ENCODE measurements at places on chromosomes 5 and 9. TPM values are rescaled to one million over a fixed set of nuclear protein-coding genes. Genes with fewer than 3 reads are reported as not detected.

Gene CMYA5
- 0.77 TPM for total RNA-seq

Gene QRFP
- total RNA-seq: not detected

Gene CSF2
- total RNA-seq: not detected

Gene TRAF1
- 6.5 TPM for total RNA-seq

Gene LCN12
- total RNA-seq: 1.2 TPM

DNA sequence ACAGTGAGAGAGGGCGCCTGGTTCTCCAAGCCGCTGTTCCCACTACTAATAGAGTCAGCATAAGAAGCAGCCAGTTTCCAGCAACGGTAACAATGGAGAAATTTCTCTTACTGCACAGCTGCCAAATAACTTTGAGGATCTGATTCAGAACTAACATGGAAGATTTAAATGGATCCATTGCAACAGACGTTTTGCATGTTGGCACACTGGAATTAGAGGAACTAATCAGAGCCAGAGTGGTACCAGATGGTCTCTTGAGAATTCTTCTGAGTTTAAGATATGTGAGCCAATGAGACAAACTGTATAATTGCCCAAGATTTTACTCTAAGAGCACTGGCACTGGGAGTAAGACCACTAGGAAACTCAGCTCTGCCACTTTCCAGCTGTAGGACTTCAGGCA, 186.5 kb downstream of the EFNA5 start:
- no peaks in the 10 kb centered on the region for H3K27me3 ChIP-seq
- no peak overlapping the region for H3K4me3 ChIP-seq
- H3K27ac ChIP-seq: no peak overlapping the region
- H3K4me1 ChIP-seq: no peaks in the 10 kb centered on the region
- no peak for DNase-seq

DNA sequence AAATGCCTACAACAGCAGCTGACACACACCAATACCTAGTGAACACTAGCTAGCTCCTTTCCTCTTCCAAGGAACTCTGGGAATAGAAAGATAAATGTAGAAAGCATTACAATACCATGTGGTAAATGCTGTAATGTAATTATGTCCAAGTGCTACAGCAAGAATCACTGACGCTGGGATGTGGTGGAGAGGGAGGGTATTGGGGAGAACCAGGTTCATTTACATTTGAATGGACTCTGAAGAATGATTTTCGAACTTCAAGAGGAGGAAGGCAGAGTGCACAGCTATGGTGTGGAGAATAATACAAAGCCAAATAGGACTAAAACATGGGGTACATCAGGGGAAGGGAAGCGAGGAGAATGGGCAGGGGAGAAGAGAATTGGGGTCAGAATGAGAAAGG, 158.0 kb downstream of the CDK5RAP2 start:
- no peaks in the 10 kb centered on the region for H3K4me1 ChIP-seq
- H3K27ac ChIP-seq: no peak overlapping the region
- peaks cover 11% of the 10 kb centered on the region for H3K36me3 ChIP-seq
- DNase-seq: no peak

- peaks cover 71% of the 10 kb centered on the region for H3K36me3 ChIP-seq
- no peaks in the 10 kb centered on the region for H3K27me3 ChIP-seq
- H3K27ac ChIP-seq: no peak overlapping the region
- no peak for DNase-seq
- peaks cover 13% of the 10 kb centered on the region for H3K4me1 ChIP-seq
- H3K4me3 ChIP-seq: no peak overlapping the region
These were observed 16.9 kb downstream of the HMGXB3 start for GRCh38 chr5:150017226-150018005.

DNA sequence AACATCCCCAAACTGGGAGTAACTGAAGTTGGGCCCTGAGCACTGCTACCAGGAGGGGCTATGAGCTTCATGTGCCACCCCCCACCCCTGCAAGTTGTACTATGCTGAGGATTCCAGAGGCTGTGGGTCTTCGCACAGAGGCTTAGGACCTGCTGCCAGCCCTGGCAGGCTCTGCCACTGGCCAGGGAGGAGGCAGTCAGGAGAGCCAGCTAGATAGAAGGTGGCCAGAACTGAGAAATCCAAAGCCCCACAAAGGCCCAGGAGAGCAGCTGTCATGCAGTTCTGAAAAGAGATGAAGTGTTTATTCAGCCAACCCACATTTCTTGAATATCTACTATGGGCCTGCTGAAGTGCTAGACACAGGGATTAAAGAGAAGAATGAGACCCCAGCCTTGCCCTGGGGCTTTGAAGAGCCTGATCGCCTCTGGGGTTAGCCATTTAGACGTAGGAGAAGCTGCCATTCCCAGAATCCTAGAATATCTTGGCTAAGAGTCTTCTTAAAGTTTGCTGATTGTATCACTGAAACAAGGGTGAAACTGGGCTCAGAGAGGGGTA, 1.4 kb downstream of the ALAD start:
- peak overlapping the region; percentile 8 for H3K27ac ChIP-seq
- H3K27me3 ChIP-seq: no peaks in the 10 kb centered on the region
- no peak for DNase-seq
- no peak overlapping the region for H3K4me3 ChIP-seq
- no peaks in the 10 kb centered on the region for H3K36me3 ChIP-seq
- H3K4me1 ChIP-seq: peaks cover 20% of the 10 kb centered on the region

GRCh38 chr5:178155065-178155464, 1.4 kb upstream of the NHP2 start:
- H3K4me3 ChIP-seq: no peak overlapping the region
- no peak overlapping the region for H3K27ac ChIP-seq
- no peaks in the 10 kb centered on the region for H3K27me3 ChIP-seq
- peaks cover 10% of the 10 kb centered on the region for H3K36me3 ChIP-seq

- H3K27ac ChIP-seq: no peak overlapping the region
- H3K27me3 ChIP-seq: no peaks in the 10 kb centered on the region
- no peaks in the 10 kb centered on the region for H3K36me3 ChIP-seq
- no peak overlapping the region for H3K4me3 ChIP-seq
These were observed 65.3 kb downstream of the MARCHF3 start for GRCh38 chr5:126965061-126965475.

DNA sequence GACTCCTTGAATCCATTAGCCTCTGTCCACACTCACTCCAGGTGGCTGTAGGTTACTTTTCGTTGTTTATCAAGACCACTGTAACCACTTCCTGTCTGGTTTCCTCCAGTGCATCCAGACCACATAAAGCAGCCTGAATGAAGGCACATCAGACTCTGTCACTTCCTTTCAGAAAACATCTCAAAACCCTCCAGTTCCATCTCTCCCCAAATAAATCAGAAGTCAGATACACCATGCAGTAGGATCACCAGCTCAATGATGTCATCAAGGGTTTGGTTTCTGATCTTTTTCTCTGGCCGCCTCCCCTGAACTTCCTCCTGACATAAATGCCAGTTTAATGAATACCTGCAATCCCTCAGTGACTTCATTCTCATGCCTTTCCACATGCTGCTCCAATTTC, 161.2 kb downstream of the ZNF462 start:
- H3K36me3 ChIP-seq: no peaks in the 10 kb centered on the region
- H3K4me3 ChIP-seq: no peak overlapping the region
- H3K27ac ChIP-seq: no peak overlapping the region

- H3K27me3 ChIP-seq: no peaks in the 10 kb centered on the region
- no peaks in the 10 kb centered on the region for H3K36me3 ChIP-seq
- DNase-seq: no peak
- H3K27ac ChIP-seq: no peak overlapping the region
- no peak overlapping the region for H3K4me3 ChIP-seq
These were observed 17.4 kb downstream of the TTC39B start for GRCh38 chr9:15289603-15290002.

GRCh38 chr9:80213613-80214012, 641.8 kb downstream of the TLE4 start:
- no peak overlapping the region for H3K4me3 ChIP-seq
- no peaks in the 10 kb centered on the region for H3K36me3 ChIP-seq
- no peaks in the 10 kb centered on the region for H3K27me3 ChIP-seq
- H3K27ac ChIP-seq: no peak overlapping the region

DNA sequence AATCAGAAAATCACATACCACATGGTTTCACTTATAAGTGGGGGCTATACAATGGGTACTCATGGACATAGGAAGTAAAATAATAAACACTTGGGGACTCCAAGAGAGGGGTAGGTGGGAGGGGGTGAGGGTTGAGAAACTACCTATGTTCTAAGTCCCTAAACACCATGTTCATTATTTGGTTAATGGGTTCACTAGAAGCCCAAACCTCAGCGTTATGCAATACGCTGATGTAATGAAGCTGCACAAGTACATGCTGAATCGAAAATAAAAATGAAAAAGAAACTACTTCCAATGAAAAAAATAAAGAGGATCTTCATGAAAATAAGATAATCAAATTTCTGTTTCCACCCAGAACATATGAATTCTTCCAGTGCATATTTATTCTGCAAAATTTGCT, 208.5 kb downstream of the TMEM161B start:
- H3K27ac ChIP-seq: no peak overlapping the region
- H3K36me3 ChIP-seq: no peaks in the 10 kb centered on the region
- no peak overlapping the region for H3K4me3 ChIP-seq
- no peaks in the 10 kb centered on the region for H3K27me3 ChIP-seq

- H3K4me1 ChIP-seq: no peaks in the 10 kb centered on the region
- no peaks in the 10 kb centered on the region for H3K36me3 ChIP-seq
- no peaks in the 10 kb centered on the region for H3K27me3 ChIP-seq
- H3K4me3 ChIP-seq: no peak overlapping the region
- no peak for DNase-seq
These were observed 312.1 kb downstream of the TMEM232 start for GRCh38 chr5:110414360-110414759.

GRCh38 chr9:37905776-37906175, 1.8 kb upstream of the SLC25A51 start:
- H3K36me3 ChIP-seq: peaks cover under 1% of the 10 kb centered on the region
- DNase-seq: no peak
- no peak overlapping the region for H3K4me3 ChIP-seq
- H3K27me3 ChIP-seq: no peaks in the 10 kb centered on the region
- no peak overlapping the region for H3K27ac ChIP-seq

- H3K4me3 ChIP-seq: no peak overlapping the region
- H3K27ac ChIP-seq: no peak overlapping the region
- H3K27me3 ChIP-seq: no peaks in the 10 kb centered on the region
- peaks cover 10% of the 10 kb centered on the region for H3K4me1 ChIP-seq
- DNase-seq: no peak
These were observed 2.5 kb upstream of the NME5 start for GRCh38 chr5:138141734-138142133.

GRCh38 chr9:34253460-34253837, 74.6 kb downstream of the UBAP1 start:
- DNase-seq: no peak
- H3K4me3 ChIP-seq: no peak overlapping the region
- no peaks in the 10 kb centered on the region for H3K27me3 ChIP-seq
- H3K36me3 ChIP-seq: peaks cover 24% of the 10 kb centered on the region
- peaks cover 3% of the 10 kb centered on the region for H3K4me1 ChIP-seq
- peak overlapping the region; percentile 44 for H3K27ac ChIP-seq

- no peak overlapping the region for H3K4me3 ChIP-seq
- H3K27me3 ChIP-seq: no peaks in the 10 kb centered on the region
- no peaks in the 10 kb centered on the region for H3K36me3 ChIP-seq
- H3K27ac ChIP-seq: no peak overlapping the region
- no peaks in the 10 kb centered on the region for H3K4me1 ChIP-seq
- DNase-seq: no peak
These were observed 4.6 kb upstream of the FCN1 start for GRCh38 chr9:134922066-134922931.

GRCh38 chr5:196350-196749, 5.1 kb downstream of the LRRC14B start:
- DNase-seq: no peak
- no peak overlapping the region for H3K4me3 ChIP-seq
- no peak overlapping the region for H3K27ac ChIP-seq

DNA sequence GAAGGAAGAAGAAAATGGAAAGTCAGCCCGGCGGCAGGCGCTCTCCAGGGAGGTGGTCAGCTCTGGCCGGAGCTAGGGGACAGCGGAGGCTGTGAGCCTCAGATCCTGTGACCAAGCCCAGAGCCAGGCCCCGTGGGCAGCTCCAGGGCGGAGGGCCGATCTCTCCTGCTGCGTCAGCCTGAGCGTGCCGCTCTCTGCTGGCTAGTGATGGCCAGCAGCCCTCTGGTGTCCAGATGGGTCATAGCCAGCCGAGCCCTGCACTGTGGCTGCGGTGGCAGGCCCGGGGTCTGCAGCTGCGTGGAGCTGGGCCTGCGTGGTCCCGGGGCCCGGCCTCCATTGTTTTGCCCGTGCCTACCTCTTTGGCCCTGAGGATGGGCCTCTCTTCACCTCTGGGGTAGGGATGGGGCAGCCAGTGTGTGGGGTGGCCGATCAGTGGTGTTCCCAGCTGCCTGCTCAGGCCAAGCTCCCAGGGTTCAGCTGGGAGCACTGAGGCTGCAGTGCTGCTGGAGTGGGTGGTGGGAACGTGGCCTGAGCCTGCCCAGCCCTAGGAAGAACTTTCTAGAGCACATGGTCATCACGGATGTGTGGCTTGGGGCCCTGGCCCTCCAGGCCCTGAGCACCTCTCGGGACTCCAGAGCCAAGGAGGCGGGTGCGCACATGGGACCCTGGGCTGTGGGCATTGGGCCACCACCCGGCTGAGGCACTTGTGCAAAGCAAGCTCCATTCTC, 17.1 kb upstream of the NRARP start:
- no peak for DNase-seq
- peak overlapping the region; percentile 80 for H3K27ac ChIP-seq
- peaks cover 14% of the 10 kb centered on the region for H3K27me3 ChIP-seq
- no peaks in the 10 kb centered on the region for H3K36me3 ChIP-seq
- H3K4me1 ChIP-seq: peaks cover 64% of the 10 kb centered on the region
- no peak overlapping the region for H3K4me3 ChIP-seq

DNA sequence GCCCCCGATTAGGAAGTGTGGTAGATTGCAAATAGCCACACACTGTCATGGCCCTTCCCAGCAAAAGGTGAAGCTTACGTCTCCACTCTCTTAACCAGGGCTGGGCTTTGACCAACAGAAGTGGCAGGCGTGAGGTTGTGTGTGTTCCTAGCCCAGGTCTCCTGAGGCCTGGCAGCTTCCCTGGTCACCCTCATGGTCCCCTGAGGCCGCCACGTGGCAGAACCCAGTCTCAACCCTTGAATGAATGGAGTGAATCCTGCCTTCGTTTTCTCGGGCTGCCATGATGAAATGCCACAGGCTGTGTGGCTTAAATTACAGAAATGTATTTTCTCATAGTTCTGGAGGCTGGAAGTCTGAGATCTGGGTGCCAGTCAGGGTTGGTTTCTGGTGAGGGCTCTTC, 370.4 kb downstream of the IRX2 start:
- no peak overlapping the region for H3K27ac ChIP-seq
- H3K4me1 ChIP-seq: no peaks in the 10 kb centered on the region
- no peaks in the 10 kb centered on the region for H3K36me3 ChIP-seq
- H3K4me3 ChIP-seq: no peak overlapping the region
- DNase-seq: no peak

- H3K4me1 ChIP-seq: no peaks in the 10 kb centered on the region
- no peak overlapping the region for H3K27ac ChIP-seq
- DNase-seq: no peak
- no peaks in the 10 kb centered on the region for H3K36me3 ChIP-seq
- H3K4me3 ChIP-seq: no peak overlapping the region
These were observed 431.2 kb downstream of the CSNK1G3 start for GRCh38 chr5:123943151-123943550.

DNA sequence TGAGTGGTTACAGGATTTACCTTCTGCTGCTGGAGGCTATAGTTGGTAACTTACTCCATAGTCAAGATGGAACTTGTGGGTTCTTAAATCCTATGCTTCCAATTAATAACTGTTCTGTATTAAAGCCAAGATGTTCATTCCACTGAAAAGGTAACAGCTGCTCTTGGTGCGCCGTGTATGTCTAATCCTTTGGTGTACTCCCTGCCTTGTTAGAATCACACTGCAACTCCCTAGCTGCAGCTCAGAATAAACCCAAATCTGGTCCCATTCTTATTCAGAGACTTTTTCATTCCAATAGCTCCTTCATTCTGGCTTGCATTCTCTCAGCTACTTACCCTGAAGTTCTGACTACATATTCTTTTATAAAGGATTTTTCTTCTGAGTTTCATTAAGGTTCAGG, 1355.5 kb downstream of the MAT2B start:
- DNase-seq: no peak
- H3K4me3 ChIP-seq: no peak overlapping the region
- no peak overlapping the region for H3K27ac ChIP-seq
- no peaks in the 10 kb centered on the region for H3K4me1 ChIP-seq
- H3K27me3 ChIP-seq: no peaks in the 10 kb centered on the region
